ENCODE measurements at places on chromosomes 5 and 9.

GRCh38 chr9:94991961-94992907, 265.7 kb downstream of the AOPEP start:
- DNase-seq = no peak

GRCh38 chr5:33312571-33313549, 127.9 kb upstream of the TARS1 start:
- no peak for DNase-seq

GRCh38 chr5:152912924-152913323, 507.8 kb upstream of the NMUR2 start:
- no peak for DNase-seq

DNA sequence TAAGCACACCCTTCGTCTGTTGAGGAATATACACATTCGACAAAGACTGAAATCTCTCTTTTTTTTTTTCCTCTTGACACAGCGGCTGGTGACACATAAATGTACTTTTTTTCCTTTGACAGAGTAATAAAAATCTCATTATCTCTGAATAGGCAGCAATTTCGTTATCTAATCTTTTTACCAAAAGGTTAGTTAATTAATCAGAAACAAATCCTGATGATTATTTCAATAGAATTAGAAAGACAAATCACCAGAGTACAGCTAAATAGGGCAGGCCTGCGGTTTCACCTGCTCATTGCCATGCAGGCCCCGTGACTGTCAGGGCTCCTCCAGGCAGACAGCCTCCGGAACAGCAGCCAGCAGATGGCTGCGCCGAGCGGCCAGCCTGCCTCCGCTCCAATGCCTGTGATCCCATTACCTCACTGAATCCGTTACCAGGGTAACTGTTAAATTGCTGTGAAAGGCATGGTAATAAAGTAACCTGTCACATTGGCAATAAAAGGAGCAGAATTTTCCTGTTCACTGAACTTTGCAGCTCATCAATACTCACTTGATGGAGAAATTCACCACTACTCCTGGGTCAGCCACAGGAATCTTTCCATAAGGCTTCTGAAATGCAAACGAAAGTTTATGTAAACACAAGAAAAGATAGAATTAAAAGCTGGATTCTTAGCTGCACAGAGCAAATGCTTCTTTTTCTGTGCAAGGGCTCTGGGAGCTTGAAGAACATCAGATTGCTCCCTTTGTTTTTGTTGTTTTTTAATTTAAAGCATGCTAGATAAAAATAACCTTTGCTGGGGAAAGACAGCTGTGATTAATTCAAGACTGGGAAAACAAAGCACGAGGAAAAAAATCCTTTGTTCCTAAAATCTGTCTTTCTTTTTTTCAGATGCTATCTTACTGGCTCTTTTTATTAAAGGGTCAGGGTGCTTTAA, 666.4 kb upstream of the ZNF608 start:
- no peak for DNase-seq
